ENCODE measurements at places on chromosomes 11 and 22. TPM values are rescaled to one million over a fixed set of nuclear protein-coding genes. Genes with fewer than 3 reads are reported as not detected.

MS4A6A gene
- polyA plus RNA-seq, result 16.2 TPM

OSM gene
- polyA plus RNA-seq, result not detected

ZNF215 gene
- polyA plus RNA-seq, result 3.8 TPM

TBX10 gene
- not detected for polyA plus RNA-seq

- DNase-seq, result no peak
Measured at GRCh38 chr11:25899617-25900160, 432.2 kb upstream of the ANO3 start.

GRCh38 chr11:116774661-116775060 lies 1.9 kb upstream of the BUD13 start:
- no peak for DNase-seq

DNA sequence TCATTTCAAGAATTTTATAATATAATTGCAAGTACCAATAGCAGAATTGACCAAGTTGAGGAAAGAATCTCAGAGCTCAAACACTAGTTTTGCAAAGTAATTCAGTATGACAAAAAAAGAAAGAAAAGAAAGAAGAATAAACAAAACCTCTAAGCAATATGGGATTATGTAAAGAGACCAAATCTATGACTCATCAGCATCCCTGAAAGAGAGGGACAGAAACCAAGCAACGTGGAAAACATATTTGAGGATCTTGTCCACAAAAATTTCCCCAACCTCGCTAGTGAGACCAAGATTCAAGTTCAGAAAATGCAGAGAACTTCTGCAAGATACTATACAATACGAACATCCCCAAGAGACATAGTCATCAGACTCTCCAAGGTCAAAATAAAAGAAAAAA lies 203.7 kb upstream of the DDI1 start:
- no peak for DNase-seq

DNA sequence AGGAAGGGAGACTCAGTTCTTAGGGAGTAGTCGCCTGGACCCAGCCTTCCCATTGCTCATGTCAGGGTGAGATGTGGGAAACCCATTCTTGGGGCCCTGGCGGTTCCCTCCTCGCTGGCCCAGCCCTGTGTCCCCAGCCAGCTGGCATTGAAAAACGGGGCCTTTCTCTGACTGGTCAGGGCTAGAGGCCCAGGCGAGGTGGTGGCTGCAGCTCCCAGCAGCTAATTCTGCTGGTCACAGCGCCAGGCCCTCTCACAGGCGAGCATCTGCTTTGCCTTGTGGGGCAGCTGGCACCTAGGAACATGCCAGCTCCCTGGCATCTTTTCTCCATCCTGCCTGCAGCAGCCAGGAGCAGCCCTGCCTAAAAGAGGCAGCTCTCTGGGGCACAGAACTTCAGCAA lies 20.1 kb downstream of the TSPAN18 start:
- DNase-seq, result no peak

- DNase-seq, result no peak
Measured at GRCh38 chr11:12941671-12942070, 67.4 kb upstream of the RASSF10 start.

DNA sequence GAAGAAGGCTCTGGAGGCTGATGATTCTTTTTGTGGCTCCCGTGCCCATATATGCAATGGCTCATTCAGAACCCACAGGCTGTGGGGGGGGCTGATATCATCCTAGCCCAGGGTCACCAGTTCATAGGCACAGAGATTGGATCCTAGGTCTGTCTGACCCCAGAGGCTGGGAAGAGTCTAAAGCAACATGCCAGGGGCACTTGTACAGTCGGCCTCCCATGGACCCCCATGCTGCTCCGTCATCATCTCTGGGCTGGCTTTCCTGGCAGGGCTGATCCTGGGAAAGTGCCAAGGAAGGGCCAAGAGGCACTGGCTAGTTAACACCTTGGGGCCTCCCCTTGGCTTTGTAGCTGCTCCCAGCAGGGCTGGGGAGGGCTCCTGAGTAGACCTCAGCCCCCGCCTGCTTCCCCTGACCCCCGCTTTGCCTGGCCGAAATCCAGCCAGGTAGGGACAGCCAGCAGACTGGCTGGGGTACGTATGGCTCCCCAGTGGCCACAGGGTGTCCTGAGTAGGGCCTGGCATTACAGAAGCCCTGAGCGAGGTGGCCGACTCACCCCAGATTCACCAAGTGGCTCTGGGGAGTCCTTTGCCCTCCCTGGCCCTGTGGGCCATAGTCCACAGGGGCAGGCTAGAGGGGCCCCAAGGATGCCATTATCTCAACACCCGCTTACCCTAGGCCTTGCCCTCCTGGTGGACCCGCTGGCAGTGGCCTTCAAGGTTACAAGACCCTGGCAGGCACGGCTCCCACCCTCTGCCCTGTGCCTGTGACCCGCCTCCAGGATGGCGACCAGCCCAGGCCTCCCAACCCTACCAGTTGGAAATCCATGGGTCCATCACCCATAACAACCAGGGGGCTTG lies 22.5 kb downstream of the FADS3 start:
- no peak for DNase-seq
